ENCODE measurements at places on chromosomes 1 and 21.

GRCh38 chr1:11878081-11878890 is 19.5 kb upstream of the NPPB start:
- no peak for DNase-seq

DNA sequence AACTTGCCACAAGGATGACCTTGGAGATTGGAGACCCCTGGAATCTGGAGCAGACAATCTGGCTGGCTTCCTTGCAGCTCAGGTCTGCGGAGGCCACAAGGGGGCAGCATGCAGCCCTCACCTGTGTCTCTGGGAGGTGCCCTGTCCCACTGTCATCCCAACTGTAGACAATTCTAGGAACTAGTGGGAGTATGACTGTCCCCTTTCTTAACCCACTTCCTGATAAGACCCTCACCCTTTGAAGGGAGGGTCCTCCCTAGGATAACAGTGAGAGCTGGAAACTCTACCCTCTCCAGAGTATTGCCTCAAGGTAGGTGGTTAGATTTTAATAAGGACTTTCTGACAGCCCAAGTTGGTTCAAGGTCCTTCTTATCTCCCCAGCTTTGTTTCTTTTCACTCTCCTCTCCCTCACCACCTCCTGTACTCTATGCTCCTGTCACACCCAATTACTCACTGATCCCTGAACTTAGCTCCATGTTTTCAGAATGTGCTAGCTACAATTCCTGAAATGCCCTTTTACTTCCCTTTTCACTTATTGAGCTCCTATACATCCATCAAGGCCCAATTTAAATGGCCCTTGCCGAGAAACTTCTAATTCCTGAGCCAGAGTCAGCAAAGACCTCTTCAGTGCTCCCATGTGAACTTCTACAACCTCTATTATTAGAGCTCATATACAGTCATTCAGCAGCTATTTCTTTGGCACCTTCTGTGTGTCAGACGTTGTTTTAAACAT is 9.2 kb upstream of the KCNQ4 start:
- peak; percentile 21 for DNase-seq

DNA sequence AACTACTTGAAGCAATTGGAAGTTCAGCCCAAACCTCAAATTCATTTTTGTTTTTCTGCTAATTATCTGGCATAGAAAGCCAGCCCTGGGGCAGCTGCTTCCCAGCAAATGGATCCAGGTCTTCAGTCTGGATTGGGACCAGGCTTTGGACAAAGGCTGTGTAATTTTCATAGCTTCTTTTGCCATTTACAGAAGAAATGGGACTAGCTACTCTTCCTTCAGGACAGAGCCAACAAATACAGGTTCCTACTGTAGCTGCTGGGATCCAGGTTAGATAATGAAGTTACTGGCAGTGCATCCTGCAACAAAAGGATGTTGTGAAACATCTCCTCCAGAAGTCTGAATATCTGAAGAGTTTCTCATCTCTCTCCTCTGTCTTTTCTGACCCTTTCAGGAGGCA is 171.5 kb upstream of the CAMK1G start:
- DNase-seq, result no peak

- DNase-seq, result no peak
Observed at GRCh38 chr1:208205216-208206013, 38.8 kb downstream of the PLXNA2 start.

- DNase-seq, result no peak
Observed at GRCh38 chr1:12383786-12384185, 154.0 kb downstream of the VPS13D start.
